Left ventricle myocardium superior (tissue), 1 donor: ENCODE measurements at places on chromosomes 1 and 21.

GRCh38 chr1:209107535-209107934, 476.0 kb upstream of the CAMK1G start:
- DNase-seq, result no peak

- peak; percentile 87 for DNase-seq
Observed at GRCh38 chr1:27102707-27103468, 52.0 kb downstream of the SLC9A1 start.

DNA sequence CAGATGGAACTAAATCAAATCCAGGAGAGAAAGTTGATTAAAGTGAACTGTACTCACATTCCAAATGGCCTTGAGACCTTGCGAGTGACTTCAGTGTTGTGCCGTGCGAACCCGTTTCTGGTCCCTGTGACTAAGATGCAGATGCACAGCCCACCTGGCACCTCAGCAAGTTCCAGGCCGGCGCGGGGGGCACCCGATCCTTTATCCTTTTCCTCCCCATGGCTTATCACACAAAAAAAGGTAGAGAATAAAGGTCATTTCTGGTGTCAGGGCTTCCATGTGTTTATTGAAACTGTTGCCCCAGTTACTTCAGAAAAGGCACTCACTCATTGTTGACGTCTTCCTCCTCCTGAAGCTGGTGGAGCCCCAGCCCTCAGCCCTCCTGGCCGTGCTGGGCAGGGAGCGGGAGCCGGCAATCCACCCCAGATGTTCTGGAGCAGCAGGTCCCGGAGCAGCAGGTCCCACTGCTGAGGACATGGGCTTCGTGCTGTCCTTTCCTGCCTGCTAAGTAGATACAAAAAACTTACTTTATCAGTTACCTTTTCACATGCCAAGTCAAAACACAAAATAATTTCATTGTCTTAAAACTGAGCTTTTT, 53.0 kb downstream of the PCNT start:
- DNase-seq, result no peak

- DNase-seq, result peak; percentile 45
Observed at GRCh38 chr1:63913533-63913932, 139.7 kb downstream of the ROR1 start.

DNA sequence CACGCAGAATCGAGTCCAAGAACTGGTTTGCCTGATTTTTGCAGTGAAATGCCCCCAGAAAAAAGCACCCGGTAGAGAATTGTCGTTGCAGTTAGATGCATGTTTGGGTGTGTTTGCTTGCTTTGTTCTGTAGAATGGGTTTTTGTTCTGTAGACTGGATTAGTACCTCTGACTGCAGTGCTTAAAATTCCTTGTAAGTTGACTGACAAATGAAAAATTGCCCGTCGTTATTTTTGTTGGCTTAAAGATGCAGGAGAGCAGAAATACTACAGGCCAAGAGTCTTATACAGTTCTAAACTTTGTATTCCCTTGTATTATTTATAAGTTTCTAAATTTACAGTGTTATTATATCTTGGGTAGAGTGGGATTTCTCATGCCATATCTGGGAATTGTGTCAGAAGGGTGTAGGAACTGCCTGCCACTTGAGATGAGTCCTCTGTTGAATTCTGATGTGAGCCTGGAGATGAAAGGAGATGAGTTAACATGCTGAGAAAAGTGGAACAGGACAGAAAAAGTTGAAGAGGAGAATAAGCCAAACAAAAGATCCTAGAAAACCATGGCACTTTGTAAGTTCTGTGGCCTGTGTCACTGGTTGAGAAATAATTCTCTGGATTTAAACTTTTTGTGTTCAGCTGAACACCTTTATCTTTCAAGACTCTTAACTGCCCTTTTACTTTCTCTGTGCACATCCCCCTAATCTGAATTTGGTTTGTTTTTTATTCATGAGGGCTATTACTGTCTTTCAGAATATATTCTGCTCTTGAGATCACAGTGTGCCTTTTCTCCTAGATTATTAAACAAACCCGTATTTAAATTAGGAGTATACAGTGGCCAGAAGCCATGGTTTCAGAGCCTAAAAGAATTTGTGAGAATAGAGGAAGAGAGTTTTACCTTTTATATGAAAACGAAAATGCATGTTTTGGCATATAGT, 1.4 kb downstream of the DESI2 start:
- no peak for DNase-seq

GRCh38 chr1:169546087-169546995, 39.9 kb downstream of the F5 start:
- DNase-seq, result peak; percentile 26

- no peak for DNase-seq
Observed at GRCh38 chr1:25698252-25698651, 81.7 kb downstream of the MAN1C1 start.

DNA sequence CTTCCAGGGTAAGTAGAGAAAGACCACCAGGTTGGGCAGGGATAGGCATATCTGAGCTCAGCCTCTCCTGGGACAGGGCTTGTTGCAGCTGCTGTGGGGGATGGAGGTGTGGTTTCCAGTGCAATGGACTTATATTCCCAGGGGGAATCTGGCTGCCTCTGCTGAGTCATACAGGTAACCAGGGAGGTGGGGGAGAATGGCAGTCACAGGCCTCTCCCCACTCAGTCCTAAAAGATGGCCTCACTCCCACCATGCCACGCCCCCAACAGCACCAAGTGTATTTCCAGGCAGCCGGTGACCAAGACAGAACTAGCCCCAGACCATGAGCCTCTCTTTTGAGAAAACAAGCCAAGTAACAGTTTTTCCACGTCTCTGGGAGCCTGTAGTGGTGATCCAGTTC, 1240.7 kb downstream of the BRINP3 start:
- no peak for DNase-seq
